EH (cell line): ENCODE measurements at places on chromosomes 4 and X.

DNA sequence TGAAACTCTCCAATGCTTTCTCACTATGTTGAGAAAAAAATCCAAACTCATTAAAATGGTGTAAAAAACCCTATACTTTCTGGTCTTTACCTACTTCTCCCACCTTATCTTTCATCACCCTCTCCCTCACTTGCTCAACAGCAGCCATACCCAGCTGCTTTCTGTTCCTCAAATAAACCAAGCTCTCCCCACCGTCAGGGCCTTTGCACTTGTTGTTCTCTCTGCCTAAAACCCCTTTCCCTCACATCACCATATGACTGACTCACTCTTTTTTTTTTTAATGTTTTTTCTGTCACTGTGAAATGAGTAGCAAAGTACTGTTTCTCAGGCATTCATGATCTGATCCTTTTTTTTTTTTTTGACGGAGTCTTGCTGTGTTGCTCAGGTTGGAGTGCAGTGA is 122.3 kb upstream of the TMEM164 start:
- no peak for DNase-seq

DNA sequence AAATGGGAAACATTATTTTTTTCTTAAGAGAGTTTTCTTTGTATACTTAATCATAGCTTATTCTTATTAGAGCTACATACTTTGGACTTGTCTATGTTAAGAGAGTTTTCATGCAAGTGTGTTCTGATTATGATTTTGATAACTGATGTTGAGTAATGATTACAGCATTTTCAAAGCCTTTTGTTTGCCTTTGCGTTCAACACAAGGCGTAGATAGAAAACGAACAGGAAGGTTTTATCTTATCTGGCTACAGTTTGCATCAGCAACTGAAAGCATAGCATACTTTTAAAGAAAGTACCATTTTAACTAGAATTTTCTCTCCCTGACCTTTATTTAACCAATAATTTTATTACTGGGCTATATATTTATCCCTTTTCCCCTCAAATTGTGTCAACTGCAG is 51.6 kb upstream of the PDLIM5 start:
- no peak for DNase-seq

DNA sequence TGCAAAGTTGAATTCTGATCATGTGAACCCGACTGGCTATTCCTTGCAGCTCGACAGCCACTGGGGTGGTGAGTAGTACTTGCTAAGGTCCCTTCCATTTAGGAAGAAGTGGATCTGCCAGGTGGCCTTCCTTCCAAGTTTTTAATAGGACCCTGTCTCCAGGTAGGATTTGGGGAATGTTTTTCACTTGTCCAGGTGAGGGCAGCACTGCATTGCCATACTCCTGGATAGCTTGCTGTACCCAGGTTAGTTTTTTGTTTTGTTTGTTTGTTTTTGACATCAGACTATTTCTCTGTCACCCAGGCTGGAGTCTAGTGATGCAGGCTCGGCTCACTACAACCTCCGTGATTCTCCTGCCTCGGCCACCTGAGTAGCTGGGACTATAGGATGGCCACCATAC is 29.8 kb downstream of the SAGE1 start:
- DNase-seq, result no peak

- DNase-seq, result peak; percentile 61
These were observed 318.7 kb downstream of the CAMK2D start for GRCh38 chr4:113442826-113443225.

DNA sequence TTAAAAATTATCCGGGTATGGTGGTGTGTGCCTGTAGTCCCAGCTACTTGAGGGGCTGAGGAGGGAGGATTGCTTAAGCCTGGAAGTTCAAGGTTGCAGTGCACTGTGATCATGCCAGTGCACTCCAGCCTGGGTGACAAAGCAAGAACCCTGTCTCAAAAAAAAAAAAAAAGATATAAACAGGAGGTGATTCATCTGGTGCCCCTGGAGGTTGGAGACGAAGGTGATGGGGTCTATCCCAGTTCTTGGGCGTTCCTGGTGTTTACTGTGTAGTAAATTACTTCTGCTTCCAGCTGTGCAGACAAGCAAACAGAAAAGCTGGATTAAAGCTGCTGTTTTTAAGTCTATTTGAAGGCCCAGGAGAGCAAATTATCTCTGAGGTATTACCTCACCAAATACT is 19.9 kb downstream of the GPKOW start:
- no peak for DNase-seq

- DNase-seq, result peak; percentile 91
These were observed 118.8 kb downstream of the FAM13A start for GRCh38 chr4:88938138-88938537.

GRCh38 chr4:48188390-48188789 is 54.3 kb upstream of the TXK start:
- DNase-seq, result no peak

DNA sequence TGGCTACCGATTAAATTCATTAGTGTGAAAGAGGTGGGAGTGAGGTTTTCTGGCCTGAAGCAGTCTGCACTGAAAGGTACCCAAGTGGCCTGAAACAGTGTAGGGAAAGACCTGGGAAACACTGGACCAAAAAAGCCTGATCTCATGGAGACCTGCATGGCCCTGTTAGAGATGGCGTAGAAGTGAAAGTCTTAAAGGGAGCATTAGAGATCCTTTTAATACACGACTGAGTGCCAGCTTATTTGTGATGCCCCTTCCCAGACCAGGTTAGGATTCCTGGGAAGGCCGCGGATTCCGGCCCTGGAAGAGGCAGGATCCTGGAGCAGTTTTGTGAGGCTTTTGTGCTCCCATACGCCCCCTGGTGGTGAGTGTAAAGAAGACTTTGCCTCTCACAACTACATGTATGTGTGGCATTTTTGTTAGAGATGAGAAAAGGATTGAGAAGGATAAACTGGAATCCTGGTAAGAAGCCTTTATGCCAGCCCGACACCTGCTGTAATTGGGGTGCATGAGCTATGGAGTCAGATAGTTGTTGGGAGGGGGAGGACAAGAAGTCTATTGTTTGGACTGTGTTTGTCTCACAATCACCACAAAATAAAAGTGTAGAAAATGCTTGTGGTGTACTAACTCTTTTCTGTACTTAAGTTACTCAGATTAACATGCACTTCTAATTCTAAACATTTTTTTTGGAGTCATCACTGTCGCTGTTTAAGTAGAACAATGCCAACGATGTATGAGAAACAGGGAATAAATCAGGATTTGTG is 54.0 kb downstream of the JADE1 start:
- DNase-seq, result peak; percentile 84

DNA sequence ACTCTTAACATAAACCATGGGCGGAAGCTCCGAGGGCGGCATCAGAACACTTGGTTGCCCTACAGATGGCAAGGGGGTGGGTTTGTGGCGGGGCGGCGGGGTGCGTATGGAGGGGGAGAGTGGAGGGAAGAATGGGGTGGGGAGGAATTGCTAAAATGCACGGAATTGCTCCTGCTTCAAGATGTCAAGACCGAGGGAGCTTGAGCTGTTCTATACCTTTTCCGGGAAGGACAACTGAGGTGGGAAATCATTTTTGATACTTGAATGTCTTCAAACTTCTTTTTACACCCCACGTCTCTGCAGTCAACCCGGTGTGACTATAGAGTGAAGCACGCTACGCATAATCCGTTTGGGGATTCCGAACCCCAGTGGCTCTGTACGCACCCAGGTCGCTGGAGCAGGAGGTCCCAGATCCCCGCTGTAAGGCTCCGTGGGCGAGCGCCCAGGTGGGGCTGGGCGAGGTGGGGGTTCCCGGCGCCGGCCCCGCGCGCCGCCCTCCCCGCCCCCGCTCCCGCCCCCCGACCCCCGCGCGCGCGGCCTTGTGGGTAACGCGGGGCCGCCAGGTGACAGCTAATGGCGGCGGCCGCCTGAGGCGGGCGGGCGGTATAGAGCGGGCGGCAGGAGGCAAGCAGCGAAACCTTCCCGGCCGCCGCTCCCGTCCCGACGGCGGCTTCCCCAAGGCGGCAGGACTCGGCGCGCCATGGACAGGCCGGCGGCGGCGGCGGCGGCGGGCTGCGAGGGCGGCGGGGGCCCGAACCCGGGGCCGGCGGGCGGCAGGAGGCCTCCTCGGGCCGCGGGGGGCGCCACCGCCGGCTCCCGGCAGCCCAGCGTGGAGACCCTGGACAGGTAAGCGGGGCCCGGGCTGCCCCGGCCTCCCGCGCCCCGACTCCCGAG is at the start of gene MTMR1:
MTMR1 (plus strand) TSS at position 566 of the 894 bp plus-strand sequence; CDS start at position 701, 135 bp downstream.
- DNase-seq, result peak; percentile 12

- no peak for DNase-seq
These were observed 426.8 kb upstream of the CNKSR2 start for GRCh38 chrX:20947411-20947912.

DNA sequence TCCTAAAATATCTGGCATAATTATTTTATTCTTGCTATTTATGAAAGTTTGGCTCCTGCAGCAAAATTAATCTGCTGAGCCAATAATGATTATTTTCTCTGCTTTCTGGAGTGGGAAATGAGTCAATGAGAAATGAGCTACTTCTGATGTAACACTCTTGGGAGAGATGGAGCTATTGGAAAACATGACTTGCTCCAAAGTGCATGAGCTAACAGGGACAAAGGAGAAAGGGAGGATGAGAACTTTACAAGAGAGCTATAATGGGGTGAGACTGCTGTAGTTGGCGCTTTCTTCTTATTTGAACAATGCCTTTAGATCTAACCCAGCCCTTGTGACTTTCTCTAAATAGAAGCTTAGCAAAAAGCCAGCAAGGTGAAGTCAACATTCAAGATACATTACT is 615.1 kb downstream of the ANKRD50 start:
- DNase-seq, result peak; percentile 11

DNA sequence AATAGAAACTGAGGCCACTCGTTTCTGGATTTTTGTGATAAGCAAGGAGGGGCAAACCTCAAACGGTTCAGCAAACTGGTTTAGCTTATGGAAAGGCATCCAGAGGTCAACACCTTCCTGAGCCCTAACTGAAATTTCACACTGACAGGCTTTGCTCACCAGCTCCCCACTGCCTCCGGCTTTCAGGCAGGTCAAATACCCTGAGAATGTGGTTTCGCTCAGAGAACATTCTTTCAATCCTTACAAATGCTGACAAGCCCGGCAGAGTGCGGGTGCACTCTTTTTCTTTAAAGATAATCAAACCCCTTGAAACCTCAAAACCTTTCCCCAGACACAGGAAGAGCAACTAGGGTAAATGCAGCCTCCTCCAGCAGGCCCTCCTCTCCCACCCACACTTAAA is 41.5 kb downstream of the CD40LG start:
- DNase-seq, result no peak

- peak; percentile 74 for DNase-seq
These were observed 213.6 kb downstream of the PALLD start for GRCh38 chr4:168710353-168710946.

GRCh38 chrX:12013211-12013618 is 125.1 kb upstream of the FRMPD4 start:
- DNase-seq, result peak; percentile 59

DNA sequence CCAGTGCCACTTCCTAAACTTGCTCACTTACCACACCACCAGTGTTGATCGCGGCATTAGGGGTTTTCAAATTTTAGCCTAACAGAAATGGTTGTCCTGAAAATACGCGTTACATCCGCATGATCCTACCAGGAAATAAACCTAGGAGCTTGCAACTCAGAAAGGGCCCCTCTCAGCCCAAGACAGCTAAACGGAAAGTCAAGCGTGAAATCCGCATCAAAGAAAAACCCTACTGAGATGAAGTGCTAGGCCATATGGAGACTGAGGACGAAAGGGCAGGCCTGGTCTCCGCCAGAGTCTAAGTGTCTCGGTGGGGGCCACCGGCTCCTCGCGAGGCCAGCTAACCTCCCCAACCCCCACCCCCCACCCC is 626 bp downstream of the YTHDC1 start:
- peak; percentile 52 for DNase-seq

DNA sequence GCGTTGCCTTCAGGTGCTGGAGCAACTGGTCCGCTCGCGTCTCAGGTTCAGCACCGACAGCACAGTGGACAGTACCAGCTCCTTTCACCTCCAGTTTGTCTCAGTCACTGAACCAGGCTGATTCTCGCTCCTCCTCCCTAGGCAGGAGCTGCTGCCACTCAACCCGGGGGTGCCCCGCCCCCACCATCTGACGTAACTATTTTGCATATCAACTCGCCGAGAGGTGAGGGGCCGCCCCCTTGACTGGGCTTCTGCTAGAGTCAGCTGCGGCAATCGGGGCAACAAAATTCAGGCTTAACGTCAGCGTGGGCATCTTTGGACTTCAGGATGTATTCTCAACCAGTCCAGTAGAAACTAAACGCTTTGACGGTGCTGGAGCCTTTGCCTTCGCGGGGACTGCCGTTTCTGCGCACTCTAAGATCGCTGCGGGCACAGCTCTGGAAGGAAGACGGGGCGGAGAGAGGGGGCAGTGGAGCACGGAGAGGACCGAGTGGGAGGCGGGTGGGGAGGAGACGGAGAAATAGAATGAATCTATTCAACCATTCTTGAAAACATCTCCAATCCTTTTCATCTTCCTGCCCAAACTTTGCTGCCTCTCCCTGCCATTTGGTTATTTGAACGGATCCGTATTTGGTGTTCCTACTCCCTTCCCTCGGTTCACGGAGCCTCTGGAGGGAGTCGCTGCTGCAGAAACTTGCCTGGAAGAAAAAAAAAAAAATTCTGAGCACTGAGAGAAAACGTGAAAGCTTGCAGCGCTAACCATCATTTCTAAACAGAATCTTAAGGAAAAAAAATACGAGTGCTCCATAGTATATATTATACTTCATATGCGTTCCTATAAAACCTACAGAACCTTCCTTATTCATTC is at the start of gene FSTL5:
FSTL5 (minus strand) TSS at position 109 of the 868 bp plus-strand sequence. CDS start 52,604 bp downstream, outside the sequence.
- peak; percentile 12 for DNase-seq

GRCh38 chrX:100349391-100349790 is 60.7 kb downstream of the PCDH19 start:
- no peak for DNase-seq

GRCh38 chrX:134171661-134172587 is 65.1 kb upstream of the CCDC160 start:
- DNase-seq, result no peak

DNA sequence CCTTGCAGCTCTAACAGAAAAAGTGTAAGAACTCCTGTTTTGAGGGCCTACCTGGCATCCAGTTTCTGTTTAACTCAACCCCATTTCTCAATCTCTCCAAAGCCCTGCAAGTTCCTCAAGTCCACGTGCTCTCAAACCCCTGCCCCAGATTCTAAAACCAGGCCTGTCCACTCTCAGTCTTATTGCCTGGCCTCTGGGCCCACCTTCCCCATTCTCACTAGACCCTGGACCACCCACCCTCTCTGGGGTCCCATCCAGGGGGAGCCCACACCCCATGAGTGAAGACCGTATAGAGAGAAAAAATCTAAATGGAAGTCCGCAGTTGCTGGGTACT is 58.3 kb downstream of the TLR10 start:
- DNase-seq, result no peak

- no peak for DNase-seq
These were observed 516 bp upstream of the COX18 start for GRCh38 chr4:73070074-73070390.

DNA sequence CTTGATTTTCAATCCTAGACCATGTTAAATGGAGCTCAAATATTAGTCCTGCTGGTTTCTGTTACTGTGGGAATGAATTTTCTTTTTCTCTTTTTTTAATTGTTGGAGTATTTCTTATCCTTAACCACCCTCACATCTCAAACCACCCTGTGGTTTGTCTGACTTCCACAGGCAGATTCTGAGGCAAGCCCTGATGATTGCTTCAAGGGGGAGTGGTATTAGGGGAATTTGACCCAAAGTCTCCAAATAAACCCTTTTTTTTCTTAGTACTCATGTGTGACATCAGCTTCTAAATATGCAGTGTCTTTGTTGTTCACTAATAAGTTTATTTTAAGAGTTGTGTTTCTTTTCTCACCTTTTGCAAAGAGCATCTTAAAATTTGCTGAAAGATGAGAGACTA is 810.3 kb downstream of the IL1RAPL1 start:
- peak; percentile 37 for DNase-seq

GRCh38 chr4:95742179-95742578 is 97.7 kb upstream of the PDHA2 start:
- DNase-seq, result no peak

GRCh38 chr4:110636680-110637407 is 14.0 kb upstream of the PITX2 start:
- DNase-seq, result peak; percentile 70
